ENCODE measurements at places on chromosomes 13 and 19.

DNA sequence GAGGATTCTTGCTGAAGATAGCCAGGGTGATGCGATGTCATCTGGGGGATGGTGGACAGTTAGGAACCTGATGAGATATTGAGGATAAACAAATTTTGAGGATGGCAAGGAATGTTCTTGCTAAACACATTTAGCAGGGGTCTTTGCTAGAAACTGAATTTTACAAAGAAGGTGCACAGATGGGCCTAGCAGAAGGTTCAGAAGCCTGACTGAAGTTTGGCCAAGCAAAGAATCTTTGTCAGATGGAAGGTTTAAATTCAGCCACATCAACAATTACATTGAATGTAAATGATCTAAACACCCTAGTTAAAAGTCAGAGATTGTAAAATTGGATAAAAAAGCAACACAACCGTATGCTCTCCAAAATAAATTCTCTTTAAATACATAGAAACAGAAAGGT lies 68.8 kb downstream of the WASF3 start:
- H3K4me3 ChIP-seq, result no peak overlapping the region
- peaks cover 3% of the 10 kb centered on the region for H3K36me3 ChIP-seq
- no peak overlapping the region for H3K27ac ChIP-seq
- no peak for DNase-seq
- H3K27me3 ChIP-seq, result no peaks in the 10 kb centered on the region

DNA sequence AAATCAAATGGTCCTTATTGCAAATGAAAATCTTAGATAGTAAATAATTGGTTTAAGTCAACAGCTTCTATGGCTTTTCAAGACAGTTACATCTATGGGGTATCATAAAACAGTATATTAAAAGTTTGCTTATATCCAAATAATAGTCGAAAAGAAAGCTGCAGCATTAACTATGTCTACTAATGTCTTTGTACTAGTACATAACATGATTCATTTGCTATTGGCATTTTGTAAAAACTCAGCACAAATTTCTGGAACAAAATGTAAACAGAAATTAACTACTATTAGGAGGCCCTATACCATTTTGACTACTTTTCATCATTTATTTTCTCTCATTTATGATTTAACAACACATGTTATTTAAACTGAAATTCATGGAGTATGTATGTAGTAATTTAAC lies 1435.2 kb upstream of the PRR20A start:
- H3K4me3 ChIP-seq, result no peak overlapping the region
- no peak overlapping the region for H3K27ac ChIP-seq

DNA sequence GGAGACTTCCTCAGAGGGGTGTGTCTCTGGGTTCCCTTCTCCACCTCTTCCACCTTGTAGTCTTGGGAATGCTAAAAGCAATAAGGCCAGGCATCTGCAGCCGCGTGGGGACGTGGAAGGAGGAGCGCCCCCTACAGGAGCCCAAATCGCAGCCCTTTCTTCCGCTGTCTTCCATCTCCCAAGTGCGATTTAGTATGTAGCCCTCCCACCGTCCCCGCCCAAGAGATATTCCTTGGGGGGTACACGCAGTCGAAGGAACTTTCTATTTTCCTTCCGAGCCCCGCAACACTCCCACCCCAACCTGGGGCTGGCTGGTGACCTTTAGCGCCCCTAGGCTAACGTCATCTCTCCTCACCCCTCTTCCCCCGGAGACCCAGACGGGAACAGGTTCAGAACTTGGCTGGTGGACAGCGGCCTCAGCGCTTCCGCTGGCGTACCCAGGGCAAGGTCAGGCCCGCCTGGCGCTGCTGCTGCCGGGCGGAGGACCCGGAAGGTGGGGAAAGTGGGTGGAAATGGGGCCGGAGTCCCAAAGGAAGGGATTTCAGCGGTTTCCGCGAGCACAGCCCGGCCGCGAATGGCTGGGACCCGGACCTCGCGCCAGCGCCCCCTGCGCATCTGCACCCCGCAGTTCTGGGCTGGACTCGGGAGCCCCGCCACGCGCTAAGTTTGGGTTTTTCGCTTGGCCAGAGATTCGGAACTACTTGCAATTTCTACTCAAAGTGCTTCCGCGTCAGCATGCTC lies 2.1 kb upstream of the PCDH8 start:
- peaks cover 22% of the 10 kb centered on the region for H3K4me1 ChIP-seq
- H3K36me3 ChIP-seq, result no peaks in the 10 kb centered on the region
- peaks cover 56% of the 10 kb centered on the region for H3K27me3 ChIP-seq
- DNase-seq, result peak; percentile 49
- H3K27ac ChIP-seq, result peak overlapping the region; percentile 17

DNA sequence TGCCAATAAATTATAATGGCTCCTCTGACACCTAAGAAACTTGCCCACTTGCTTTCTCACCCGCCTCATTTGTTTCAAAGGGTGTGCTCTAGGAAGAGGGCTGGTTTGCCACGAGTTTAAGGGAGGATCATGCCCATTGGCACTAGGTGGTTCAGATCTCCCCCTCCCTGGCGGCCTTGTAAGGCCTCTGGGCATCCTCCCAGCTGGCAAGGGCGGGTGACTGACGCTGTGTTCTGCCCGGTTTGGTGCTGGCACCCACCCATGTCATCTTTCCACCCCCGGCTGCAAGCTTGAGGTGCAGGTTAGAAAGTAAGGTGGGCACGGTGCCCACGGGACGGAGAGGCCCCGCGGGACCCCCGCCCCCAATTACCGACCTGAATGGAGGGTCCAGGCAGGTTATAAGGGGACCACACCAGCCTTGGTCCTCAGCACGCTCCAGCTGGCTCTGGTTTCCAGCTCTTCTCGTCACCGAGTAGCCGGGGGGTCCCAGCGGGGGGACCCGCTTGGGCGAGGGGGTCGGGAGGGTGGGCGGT lies 90.4 kb downstream of the PTPRS start:
- H3K27me3 ChIP-seq, result no peaks in the 10 kb centered on the region
- no peak overlapping the region for H3K4me3 ChIP-seq
- no peak for DNase-seq
- H3K36me3 ChIP-seq, result peaks cover 1% of the 10 kb centered on the region

GRCh38 chr19:5595129-5595528 lies 27.4 kb upstream of the TINCR start:
- no peak overlapping the region for H3K4me3 ChIP-seq
- no peaks in the 10 kb centered on the region for H3K27me3 ChIP-seq
- H3K4me1 ChIP-seq, result no peaks in the 10 kb centered on the region

DNA sequence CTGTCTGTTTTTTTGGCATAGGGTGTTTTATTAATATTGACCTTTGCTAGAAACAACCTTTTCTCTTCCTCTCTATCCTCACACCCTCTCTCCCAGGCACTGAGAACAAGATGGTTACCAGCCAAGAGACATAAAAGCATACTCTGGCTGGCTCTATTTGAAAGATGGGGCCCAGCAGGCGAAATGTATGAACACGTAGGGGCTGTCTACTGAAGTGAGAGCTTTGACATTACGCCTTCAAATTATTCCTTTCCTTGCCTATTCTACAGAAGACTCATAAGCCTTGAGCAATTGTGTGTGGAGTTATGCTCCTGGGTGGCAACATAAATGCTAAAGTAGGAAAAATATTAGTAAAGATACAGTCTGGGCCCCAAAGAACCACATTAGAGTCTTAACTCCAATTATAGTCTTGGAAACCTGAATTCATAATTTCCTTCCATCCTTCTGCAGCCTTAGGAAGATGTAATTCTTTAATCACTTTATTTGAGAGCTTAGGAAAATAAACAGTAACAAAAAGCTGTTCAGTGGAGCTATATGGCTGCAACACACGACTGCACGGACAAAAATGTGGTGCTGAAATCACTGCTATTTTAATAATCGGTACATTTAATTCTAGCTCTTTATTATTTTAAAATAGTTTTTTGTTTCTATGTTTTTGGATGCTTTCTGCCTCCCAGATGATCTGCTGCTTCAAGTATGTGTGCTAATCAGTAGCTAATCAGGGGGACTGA lies 122.3 kb upstream of the RNF113B start:
- H3K27me3 ChIP-seq, result no peaks in the 10 kb centered on the region
- no peak for DNase-seq

DNA sequence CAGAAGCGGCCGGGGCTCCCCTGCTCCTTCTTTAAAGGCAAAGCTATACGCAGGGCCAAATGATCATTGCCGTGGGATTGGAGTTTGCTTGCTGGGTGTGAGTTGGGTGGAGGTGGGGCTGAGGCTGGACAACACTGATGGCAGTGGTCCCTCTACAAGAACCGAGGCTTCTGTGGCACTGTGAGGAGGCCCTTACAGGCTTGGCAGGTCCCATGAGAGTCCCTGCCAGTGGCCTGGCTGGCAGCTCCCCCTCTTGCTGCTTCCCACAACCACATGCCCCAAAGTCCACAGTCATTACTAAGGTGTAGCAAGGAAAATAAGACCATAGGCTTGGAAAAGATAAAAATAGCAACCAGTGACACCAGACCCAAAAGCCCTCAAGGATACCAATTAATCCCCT lies 98.4 kb downstream of the ANKRD10 start:
- H3K4me3 ChIP-seq, result no peak overlapping the region
- no peak overlapping the region for H3K27ac ChIP-seq
- no peak for DNase-seq
- H3K4me1 ChIP-seq, result peaks cover 3% of the 10 kb centered on the region
- peaks cover 21% of the 10 kb centered on the region for H3K27me3 ChIP-seq

DNA sequence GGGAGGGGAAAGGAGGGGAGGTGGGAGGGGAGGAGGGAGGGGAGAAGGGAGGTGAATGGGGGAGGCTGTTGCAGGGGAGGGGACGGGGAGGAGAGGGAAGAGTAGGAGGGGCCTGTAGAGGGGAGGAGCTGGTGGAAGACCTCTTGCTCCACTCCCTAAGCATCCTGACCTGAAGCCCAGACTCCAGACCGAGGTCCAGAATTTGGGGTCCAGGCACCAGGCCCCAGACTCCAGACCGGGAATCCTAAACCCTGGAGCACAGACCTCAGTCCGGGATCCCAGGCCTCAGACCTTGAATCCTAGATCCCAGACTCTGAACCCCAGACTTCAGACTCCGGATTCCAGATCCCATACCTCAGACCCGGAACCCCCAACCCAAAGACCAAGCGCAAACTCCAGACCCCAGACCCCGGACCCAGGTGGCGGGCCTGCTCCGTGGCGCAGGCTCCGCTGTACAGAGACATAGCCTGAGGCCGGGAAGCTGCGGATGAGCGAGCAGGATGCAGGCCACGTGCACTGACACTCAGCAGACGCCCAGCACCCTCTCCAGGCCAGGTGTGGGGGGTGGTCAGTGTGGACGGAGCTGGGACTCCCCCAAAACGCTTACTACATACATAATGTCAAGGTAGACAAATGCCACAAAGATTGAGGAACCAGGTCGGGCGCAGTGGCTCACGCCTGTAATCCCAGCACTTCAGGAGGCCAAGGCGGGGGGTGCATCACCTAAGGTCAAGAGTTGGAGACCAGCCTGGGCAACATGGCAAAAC lies 710 bp upstream of the BTBD2 start:
- peaks cover 6% of the 10 kb centered on the region for H3K36me3 ChIP-seq
- peak overlapping the region; percentile 78 for H3K4me3 ChIP-seq
- DNase-seq, result peak; percentile 58
- H3K4me1 ChIP-seq, result peaks cover 8% of the 10 kb centered on the region

DNA sequence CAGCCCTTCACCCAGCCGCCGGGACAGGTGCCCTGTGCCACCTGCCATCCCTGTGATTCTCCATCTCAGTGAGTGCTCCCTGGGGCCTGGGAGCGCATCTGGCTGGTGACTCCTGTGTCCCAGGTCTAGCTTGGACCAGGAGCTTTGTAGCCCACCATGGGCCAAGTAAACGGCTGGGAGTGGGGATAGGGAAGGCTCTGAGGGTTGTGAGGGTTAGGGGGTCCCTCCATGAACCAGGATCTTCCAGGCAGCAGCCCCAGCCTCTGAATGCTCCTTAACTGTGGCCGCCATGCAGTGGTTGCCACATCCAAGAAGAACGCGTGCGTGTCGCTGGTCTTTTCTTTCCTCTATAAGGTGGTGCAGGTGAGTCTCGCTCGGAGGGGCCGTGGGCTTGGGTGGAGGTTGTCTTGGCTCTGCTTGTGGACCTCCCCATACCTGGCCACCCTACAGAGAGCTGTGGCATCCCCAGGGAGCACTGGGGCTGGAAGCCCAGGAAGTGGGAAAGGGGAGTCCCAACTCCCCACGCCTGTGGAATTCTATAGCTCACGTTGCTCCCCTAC lies 8.4 kb downstream of the AP1M1 start:
- H3K36me3 ChIP-seq, result peaks cover 76% of the 10 kb centered on the region
- peaks cover 35% of the 10 kb centered on the region for H3K4me1 ChIP-seq
- H3K27me3 ChIP-seq, result no peaks in the 10 kb centered on the region
- H3K4me3 ChIP-seq, result no peak overlapping the region
- no peak for DNase-seq

GRCh38 chr13:97199451-97199850 lies 22.7 kb upstream of the MBNL2 start:
- H3K36me3 ChIP-seq, result no peaks in the 10 kb centered on the region
- peaks cover 20% of the 10 kb centered on the region for H3K27me3 ChIP-seq
- H3K27ac ChIP-seq, result no peak overlapping the region
- H3K4me3 ChIP-seq, result no peak overlapping the region

- H3K36me3 ChIP-seq, result no peaks in the 10 kb centered on the region
- H3K27me3 ChIP-seq, result no peaks in the 10 kb centered on the region
- H3K27ac ChIP-seq, result no peak overlapping the region
- H3K4me3 ChIP-seq, result no peak overlapping the region
Measured at GRCh38 chr13:111962431-111962891, 104.5 kb upstream of the SOX1 start.

GRCh38 chr19:36009220-36009619 lies 607 bp upstream of the SYNE4 start:
- peak; percentile 51 for DNase-seq
- peaks cover 5% of the 10 kb centered on the region for H3K36me3 ChIP-seq
- peaks cover 22% of the 10 kb centered on the region for H3K4me1 ChIP-seq
- peak overlapping the region; percentile 64 for H3K4me3 ChIP-seq
- no peaks in the 10 kb centered on the region for H3K27me3 ChIP-seq

GRCh38 chr13:30395192-30396158 lies 26.8 kb upstream of the UBE2L5 start:
- no peaks in the 10 kb centered on the region for H3K36me3 ChIP-seq
- no peaks in the 10 kb centered on the region for H3K27me3 ChIP-seq
- peaks cover 35% of the 10 kb centered on the region for H3K4me1 ChIP-seq
- H3K4me3 ChIP-seq, result peak overlapping the region; percentile 82

DNA sequence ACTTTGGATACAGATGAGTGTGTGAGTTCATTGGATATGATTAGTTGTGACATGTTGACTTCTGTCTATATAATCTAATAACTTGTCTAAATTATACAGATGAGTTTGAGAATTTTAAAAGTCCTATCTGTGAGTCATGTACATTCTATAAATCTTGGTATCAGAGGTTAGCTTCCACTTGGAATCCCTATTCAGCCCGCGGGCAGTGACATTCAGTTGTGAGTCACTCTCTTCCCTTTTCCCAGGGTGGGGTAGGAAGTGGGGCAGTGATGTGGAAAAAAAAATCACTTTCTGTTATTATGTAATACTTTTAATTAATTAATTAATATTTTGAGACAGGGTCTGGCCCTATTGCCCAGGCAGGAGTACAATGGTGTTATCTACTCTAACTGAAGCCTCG lies 33.0 kb upstream of the ZNF808 start:
- no peak overlapping the region for H3K4me3 ChIP-seq
- DNase-seq, result no peak
- no peaks in the 10 kb centered on the region for H3K36me3 ChIP-seq
- no peaks in the 10 kb centered on the region for H3K27me3 ChIP-seq

GRCh38 chr13:52651897-52652195 lies 790 bp upstream of the SUGT1 start:
- no peaks in the 10 kb centered on the region for H3K27me3 ChIP-seq
- peaks cover 29% of the 10 kb centered on the region for H3K36me3 ChIP-seq
- no peak overlapping the region for H3K4me3 ChIP-seq

Measured in activated T-helper 2 cell treated with anti-CD3 and anti-CD28 coated beads, Interferon-gamma antibody, Interleukin-2, Interleukin-4, amounts not matched to agents 10 μg/mL and 5 μg/mL and 100 μg/mL, durations not matched to agents 14 hours and 24 hours and 36 hours (primary cell).